ENCODE measurements at places on chromosomes 3 and 15. TPM values are rescaled to one million over a fixed set of nuclear protein-coding genes. Genes with fewer than 3 reads are reported as not detected.

SLC2A2 gene
- not detected for total RNA-seq

IGF2BP2 gene
- 9.8 TPM for total RNA-seq

RBP2 gene
- total RNA-seq, result not detected

SAMD7 gene
- total RNA-seq, result not detected

GRCh38 chr15:83673385-83673784 lies 19.5 kb downstream of the ADAMTSL3 start:
- H3K4me3 ChIP-seq, result no peak overlapping the region
- no peaks in the 10 kb centered on the region for H3K4me1 ChIP-seq
- no peak overlapping the region for H3K27ac ChIP-seq

DNA sequence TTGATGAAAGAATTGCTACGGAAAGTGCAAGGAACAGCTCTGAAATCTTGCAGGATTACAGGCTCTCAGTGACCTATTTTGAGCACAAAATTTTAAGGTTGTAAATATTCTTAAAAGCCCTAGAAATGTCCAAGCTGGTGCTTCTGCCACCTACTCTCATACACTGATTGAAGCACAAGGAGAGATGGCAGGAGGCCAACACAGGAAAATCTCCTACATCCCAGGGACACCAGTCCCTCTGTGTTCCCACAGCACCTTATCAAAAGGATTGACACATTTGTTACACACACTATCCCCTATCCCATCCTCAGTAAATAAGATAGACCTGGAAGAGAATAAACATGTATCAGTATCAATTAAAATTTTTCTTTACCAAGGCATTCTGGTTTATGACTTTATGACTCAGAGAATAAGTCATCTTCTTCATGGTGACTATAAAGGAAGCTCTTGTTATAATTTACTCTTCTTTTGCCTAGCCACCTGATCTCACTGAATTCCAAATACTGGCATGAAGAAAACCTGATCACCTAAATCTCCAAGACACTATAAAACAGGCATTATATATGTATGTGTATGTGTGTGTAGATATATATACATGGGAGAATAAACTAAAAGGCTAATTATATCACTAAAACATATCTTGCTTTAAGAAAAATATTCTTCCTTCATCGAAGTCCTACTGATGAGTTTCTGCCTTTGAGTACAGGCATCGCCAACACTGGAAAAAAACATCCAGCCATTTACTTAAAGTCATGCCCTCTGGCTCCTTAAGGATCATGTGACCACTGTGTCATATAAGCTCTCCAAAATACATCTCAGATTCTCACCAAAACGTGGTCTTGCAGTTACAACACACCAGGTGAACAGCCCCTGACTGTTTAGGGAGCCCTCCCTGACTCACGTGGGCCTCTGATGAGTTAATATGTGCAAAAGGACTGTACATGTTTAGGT lies 208.1 kb upstream of the NR2F2 start:
- H3K36me3 ChIP-seq, result no peaks in the 10 kb centered on the region
- no peak overlapping the region for H3K4me3 ChIP-seq
- peaks cover 7% of the 10 kb centered on the region for H3K4me1 ChIP-seq
- no peaks in the 10 kb centered on the region for H3K27me3 ChIP-seq
- DNase-seq, result no peak

- H3K27me3 ChIP-seq, result no peaks in the 10 kb centered on the region
- no peak overlapping the region for H3K27ac ChIP-seq
- no peak for DNase-seq
Measured at GRCh38 chr3:27081566-27081965, 287.6 kb downstream of the NEK10 start.

ANKUB1 gene
- not detected for total RNA-seq

- no peak overlapping the region for H3K27ac ChIP-seq
- no peak for DNase-seq
- H3K36me3 ChIP-seq, result no peaks in the 10 kb centered on the region
- H3K27me3 ChIP-seq, result no peaks in the 10 kb centered on the region
- H3K4me1 ChIP-seq, result no peaks in the 10 kb centered on the region
Measured at GRCh38 chr15:77715051-77715450, 82.3 kb upstream of the LINGO1 start.

DNA sequence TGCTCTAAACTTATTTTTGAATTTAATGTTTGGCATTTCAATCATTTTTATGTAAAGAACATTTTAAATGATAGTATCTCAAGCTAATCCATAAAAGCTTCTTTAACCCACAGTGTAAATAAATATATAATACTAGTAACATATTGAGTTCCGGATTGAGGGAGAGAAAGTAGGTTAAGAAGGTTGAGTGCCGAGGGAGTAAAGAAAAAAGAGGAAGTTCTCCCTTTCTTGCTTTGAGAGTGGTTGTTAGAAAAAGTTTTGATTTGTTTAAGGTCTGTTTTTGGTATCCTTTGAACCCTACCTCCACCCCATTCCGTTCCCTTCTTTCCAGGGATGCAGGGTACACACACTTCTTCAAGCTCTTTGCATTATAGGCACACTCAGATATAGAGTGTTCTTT lies 130.8 kb downstream of the VPS8 start:
- H3K4me3 ChIP-seq, result no peak overlapping the region
- peaks cover 22% of the 10 kb centered on the region for H3K36me3 ChIP-seq
- no peak for DNase-seq
- H3K27me3 ChIP-seq, result no peaks in the 10 kb centered on the region

DNA sequence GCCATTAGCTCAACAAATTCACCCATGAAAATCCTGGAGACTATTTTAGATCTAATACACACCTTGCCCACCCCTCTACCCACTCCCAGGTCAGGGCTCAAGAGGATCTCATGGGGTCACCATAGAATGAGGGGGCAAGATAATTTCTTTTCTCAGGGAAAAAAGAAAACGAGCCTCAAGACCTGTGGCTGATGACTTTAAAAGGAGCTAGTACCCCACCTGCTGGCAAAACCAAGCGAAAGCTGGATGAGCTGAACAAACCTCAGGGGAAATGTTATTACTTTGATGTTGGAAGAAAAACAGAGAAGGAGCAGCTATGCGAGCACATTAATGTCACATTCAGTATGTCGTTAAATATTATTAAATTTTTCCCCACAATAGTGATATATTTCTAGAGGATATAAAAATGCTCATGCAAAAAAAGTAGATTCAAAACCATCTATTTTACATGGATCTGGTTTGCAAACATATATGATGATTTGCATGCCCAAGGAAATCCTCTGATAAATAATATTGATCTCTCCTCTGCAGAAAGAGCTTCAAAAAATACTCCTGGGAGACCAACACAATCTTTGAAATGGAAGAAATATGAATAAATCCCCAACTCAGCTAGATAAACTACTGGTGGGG lies 37.7 kb downstream of the PLD1 start:
- H3K27ac ChIP-seq, result no peak overlapping the region
- H3K4me1 ChIP-seq, result peaks cover 47% of the 10 kb centered on the region
- no peaks in the 10 kb centered on the region for H3K27me3 ChIP-seq
- H3K36me3 ChIP-seq, result no peaks in the 10 kb centered on the region

- H3K4me3 ChIP-seq, result no peak overlapping the region
- no peaks in the 10 kb centered on the region for H3K4me1 ChIP-seq
- H3K27ac ChIP-seq, result no peak overlapping the region
- no peaks in the 10 kb centered on the region for H3K27me3 ChIP-seq
Measured at GRCh38 chr3:123284399-123285010, 82.8 kb downstream of the SEC22A start.

- no peaks in the 10 kb centered on the region for H3K36me3 ChIP-seq
- no peaks in the 10 kb centered on the region for H3K27me3 ChIP-seq
- no peaks in the 10 kb centered on the region for H3K4me1 ChIP-seq
Measured at GRCh38 chr3:174202116-174202515, 657.0 kb upstream of the NAALADL2 start.

CYP1A2 gene
- total RNA-seq, result not detected

- H3K36me3 ChIP-seq, result no peaks in the 10 kb centered on the region
- H3K4me1 ChIP-seq, result peaks cover 24% of the 10 kb centered on the region
- no peaks in the 10 kb centered on the region for H3K27me3 ChIP-seq
- no peak overlapping the region for H3K27ac ChIP-seq
- no peak overlapping the region for H3K4me3 ChIP-seq
Measured at GRCh38 chr3:192869131-192870031, 48.3 kb downstream of the MB21D2 start.

DNA sequence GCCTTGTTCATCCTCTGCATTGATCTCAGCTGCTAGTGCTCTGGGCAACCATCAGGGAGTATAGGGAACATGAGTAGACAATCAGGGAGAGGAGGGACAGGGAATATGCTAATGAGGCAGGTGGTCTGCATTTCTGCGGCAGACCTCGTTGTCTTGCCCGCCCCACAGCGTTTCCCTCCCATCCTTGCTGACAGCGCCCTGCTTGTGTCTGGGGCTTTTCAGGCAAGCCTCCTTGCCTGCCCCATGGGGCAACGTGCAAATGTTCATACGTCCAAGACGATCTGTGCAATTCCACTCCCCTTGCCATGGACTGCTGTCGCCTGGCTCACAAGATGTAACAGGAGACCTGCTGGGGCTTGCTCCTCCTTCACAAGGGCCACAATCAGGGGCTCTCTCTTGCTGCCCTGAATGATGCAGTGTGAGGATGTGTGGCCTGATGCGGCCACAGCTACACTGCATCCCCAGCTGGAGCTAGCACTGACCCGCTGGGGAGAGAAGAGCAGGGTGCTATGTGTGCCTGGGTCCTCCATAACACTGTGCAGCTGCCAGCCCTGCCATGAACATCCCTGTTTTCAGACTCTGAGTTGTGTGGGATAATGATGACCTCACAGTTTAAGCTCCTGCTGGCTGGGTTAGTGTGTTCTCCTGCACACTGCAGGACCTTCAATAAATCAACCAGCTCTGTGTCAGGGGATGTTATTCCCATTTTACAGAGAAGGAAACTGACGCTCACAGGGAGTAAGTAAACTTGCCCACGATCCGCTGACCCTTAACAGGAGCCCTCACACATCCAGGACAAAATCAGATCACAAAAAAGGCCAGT lies 211.3 kb downstream of the KLF13 start:
- no peaks in the 10 kb centered on the region for H3K4me1 ChIP-seq
- H3K27ac ChIP-seq, result no peak overlapping the region
- H3K4me3 ChIP-seq, result no peak overlapping the region
- H3K36me3 ChIP-seq, result no peaks in the 10 kb centered on the region

COLQ gene
- 12.8 TPM for total RNA-seq

Measured in vagina (tissue), 2 donors.